Spinal cord (tissue), 10 donors: ENCODE measurements at places on chromosomes 5 and 9. TPM values are rescaled to one million over a fixed set of nuclear protein-coding genes. Genes with fewer than 3 reads are reported as not detected.

Gene PSMD5
- 21.0 TPM for total RNA-seq

Gene SH3PXD2B
- 25.6 TPM for total RNA-seq

Gene IL5
- 0.50 TPM for total RNA-seq

Gene AK3
- total RNA-seq = 58.1 TPM

Gene CYLC2
- total RNA-seq = not detected

Gene CDH6
- total RNA-seq = 39.8 TPM

Gene OTP
- 0.83 TPM for total RNA-seq

Gene ENHO
- total RNA-seq = 63.9 TPM

Gene PTGER4
- 13.9 TPM for total RNA-seq

Gene SLC25A2
- total RNA-seq = not detected

Gene FAM221B
- 0.06 TPM for total RNA-seq

Gene TNFSF15
- total RNA-seq = 0.77 TPM

Gene DNAI1
- 24.8 TPM for total RNA-seq

Gene GABRG2
- total RNA-seq = 77.7 TPM

Gene MAMDC2
- 8.2 TPM for total RNA-seq

Gene RELL2
- total RNA-seq = 22.6 TPM

Gene MRRF
- 31.6 TPM for total RNA-seq

Gene CARD9
- total RNA-seq = 2.4 TPM

Gene DPYSL3
- total RNA-seq = 200 TPM

Gene C5orf52
- total RNA-seq = not detected

Gene TEX48
- not detected for total RNA-seq

Gene PCDHGB5
- total RNA-seq = 17.5 TPM

Gene HOMER1
- 33.8 TPM for total RNA-seq

Gene LCN12
- 0.20 TPM for total RNA-seq

Gene EMB
- total RNA-seq = 39.1 TPM

Gene C5
- total RNA-seq = 9.7 TPM

Gene TMEM38B
- 14.6 TPM for total RNA-seq

Gene ACO1
- total RNA-seq = 28.9 TPM

Gene ANKRD55
- 14.0 TPM for total RNA-seq

Gene SCAI
- 16.9 TPM for total RNA-seq

Gene AGTPBP1
- total RNA-seq = 59.4 TPM

Gene TMC1
- 0.39 TPM for total RNA-seq

Gene CYSRT1
- total RNA-seq = 0.69 TPM

Gene DNAJC25
- 8.1 TPM for total RNA-seq

Gene LCN15
- not detected for total RNA-seq

Gene TMEM171
- total RNA-seq = 1.4 TPM

Gene NKD2
- 5.1 TPM for total RNA-seq

Gene FAM219A
- total RNA-seq = 18.1 TPM

Gene HAND1
- not detected for total RNA-seq

Gene ST6GALNAC4
- total RNA-seq = 19.7 TPM

Gene CD72
- 1.3 TPM for total RNA-seq

Gene PFN3
- total RNA-seq = not detected

Gene ANXA6
- 287 TPM for total RNA-seq

Gene LURAP1L
- total RNA-seq = 13.3 TPM

Gene PCDHA8
- 0.99 TPM for total RNA-seq

Gene BTNL3
- total RNA-seq = not detected

Gene CDO1
- total RNA-seq = 64.3 TPM
